Hepatocyte (in vitro differentiated cells): ENCODE measurements at places on chromosomes 6 and 20. TPM values are rescaled to one million over a fixed set of nuclear protein-coding genes. Genes with fewer than 3 reads are reported as not detected.
A peak's percentile ranks its signal among the peaks of the same experiment; 100 is the strongest.

Gene TRIM31
- 5.0 and 10.1 TPM in 2 replicates for polyA plus RNA-seq

- no peaks in the 10 kb centered on the region for H3K36me3 ChIP-seq
- peak; percentile 92 for DNase-seq
- no peaks in the 10 kb centered on the region for H3K27me3 ChIP-seq
- H3K4me1 ChIP-seq: peaks cover 36% of the 10 kb centered on the region
- H3K27ac ChIP-seq: peak overlapping the region; percentile 95
Measured at GRCh38 chr20:54067606-54068174, 2.7 kb downstream of the BCAS1 start.

Gene OR12D3
- not detected in 2 replicates for polyA plus RNA-seq

Gene GLP1R
- not detected in 2 replicates for polyA plus RNA-seq

GRCh38 chr20:57369596-57369995 lies 18.5 kb downstream of the RAE1 start:
- H3K27me3 ChIP-seq: no peaks in the 10 kb centered on the region
- no peaks in the 10 kb centered on the region for H3K36me3 ChIP-seq
- H3K27ac ChIP-seq: no peak overlapping the region
- DNase-seq: no peak

Gene ESF1
- polyA plus RNA-seq: 6.8 and 8.7 TPM in 2 replicates

DNA sequence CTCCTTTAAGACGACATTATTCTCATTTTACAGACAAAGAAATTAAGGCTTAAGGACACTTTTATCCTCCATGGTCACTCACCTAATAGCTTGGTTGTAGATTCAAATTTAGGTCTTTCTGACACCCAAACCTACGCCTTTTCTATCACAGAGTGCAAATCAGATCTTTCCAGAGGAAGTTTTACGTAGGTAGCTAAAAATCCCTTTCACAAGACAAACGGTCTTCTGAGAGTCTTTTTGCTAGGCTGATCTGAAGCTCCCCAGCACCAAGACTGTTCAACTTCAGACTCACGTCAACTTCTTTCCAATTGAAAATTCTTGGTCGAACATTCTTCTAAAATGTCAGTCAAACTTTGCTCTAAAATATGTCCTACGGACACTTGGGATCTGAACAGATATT lies 46.5 kb downstream of the BLOC1S5 start:
- DNase-seq: no peak
- H3K27ac ChIP-seq: no peak overlapping the region
- no peak overlapping the region for H3K4me3 ChIP-seq
- no peaks in the 10 kb centered on the region for H3K4me1 ChIP-seq

- no peak overlapping the region for H3K4me3 ChIP-seq
- no peaks in the 10 kb centered on the region for H3K4me1 ChIP-seq
- H3K27ac ChIP-seq: no peak overlapping the region
- no peaks in the 10 kb centered on the region for H3K36me3 ChIP-seq
- no peaks in the 10 kb centered on the region for H3K27me3 ChIP-seq
Measured at GRCh38 chr6:69801225-69801624, 4.4 kb upstream of the LMBRD1 start.

Gene HCK
- 0.54 and 0.90 TPM in 2 replicates for polyA plus RNA-seq

DNA sequence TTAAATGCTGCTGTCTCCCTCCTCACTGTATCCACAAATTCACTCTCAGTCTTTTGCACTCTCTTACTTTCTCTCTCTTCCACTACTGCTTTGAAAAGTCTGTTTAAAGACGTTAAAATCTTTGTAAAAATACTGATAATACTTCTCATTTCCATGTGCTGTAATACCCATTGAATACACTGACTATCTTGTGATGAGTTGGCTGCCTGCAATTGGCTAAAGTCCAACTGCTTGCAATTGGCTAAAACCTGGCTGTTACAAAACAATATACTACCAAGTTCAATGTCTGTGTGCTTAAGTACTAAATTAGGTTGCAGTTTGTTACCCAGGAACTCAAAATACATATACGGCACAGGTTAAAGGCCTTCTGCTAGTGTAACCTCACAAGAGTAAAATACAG lies 264.8 kb downstream of the THBS2 start:
- peaks cover 6% of the 10 kb centered on the region for H3K4me1 ChIP-seq
- no peaks in the 10 kb centered on the region for H3K27me3 ChIP-seq
- no peak overlapping the region for H3K4me3 ChIP-seq
- no peaks in the 10 kb centered on the region for H3K36me3 ChIP-seq

DNA sequence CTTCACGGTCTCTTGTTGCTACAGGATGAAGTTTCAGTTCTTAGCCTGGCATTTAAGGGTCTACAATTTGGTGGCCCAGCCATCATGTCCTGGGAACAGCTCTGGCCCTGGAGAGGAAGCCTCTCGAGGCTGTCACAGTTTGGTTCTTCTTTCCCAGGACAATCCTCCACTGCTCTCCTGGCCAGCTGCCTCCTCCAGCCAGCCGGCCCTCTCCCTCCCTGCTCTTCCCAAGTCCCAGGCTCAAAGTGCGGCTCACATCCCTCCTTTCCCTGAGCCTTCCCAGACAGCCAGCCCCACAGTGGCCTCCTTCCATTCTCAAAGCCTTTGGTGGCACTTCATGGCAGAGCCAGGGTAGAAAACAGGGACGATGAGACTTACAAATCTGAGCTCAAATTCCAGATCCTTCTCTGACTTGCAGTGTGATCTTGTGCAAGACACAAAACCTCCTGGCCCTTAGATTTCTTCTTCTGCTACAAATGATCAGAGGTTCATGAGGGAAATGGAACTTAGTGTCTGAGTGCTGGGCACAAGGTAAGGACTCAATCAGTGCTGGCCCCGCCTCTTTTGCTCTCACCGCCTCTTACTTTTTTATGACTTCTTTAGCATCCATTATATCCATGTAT lies 223.8 kb upstream of the ECI2 start:
- no peaks in the 10 kb centered on the region for H3K36me3 ChIP-seq
- no peaks in the 10 kb centered on the region for H3K27me3 ChIP-seq
- peak overlapping the region; percentile 89 for H3K27ac ChIP-seq
- DNase-seq: no peak
- peaks cover 19% of the 10 kb centered on the region for H3K4me1 ChIP-seq

- no peak overlapping the region for H3K4me3 ChIP-seq
- H3K4me1 ChIP-seq: no peaks in the 10 kb centered on the region
- no peaks in the 10 kb centered on the region for H3K36me3 ChIP-seq
- H3K27ac ChIP-seq: no peak overlapping the region
Measured at GRCh38 chr6:122681705-122682104, 71.5 kb downstream of the PKIB start.

DNA sequence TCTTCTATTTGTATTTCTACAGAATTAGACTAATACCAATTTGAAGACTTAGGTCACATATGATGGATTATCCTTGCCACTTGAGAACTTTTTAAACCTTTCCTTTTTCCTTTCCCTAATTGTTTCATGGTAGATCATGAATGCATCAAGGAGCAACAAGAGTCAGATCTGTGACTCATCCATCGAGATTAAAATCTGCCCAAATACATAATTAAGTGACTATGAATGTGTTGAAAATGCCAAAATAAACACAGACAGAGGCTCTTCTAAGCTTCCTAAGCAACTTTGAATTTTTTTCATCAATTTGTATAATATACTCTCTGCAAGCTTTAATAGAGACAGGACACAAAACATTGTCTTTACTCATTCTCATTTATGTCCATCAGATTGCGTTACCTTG lies 23.5 kb upstream of the HTR1E start:
- no peaks in the 10 kb centered on the region for H3K27me3 ChIP-seq
- DNase-seq: no peak
- no peak overlapping the region for H3K4me3 ChIP-seq
- no peak overlapping the region for H3K27ac ChIP-seq
- H3K36me3 ChIP-seq: no peaks in the 10 kb centered on the region

- H3K27me3 ChIP-seq: no peaks in the 10 kb centered on the region
- no peak for DNase-seq
- H3K27ac ChIP-seq: peak overlapping the region; percentile 50
- no peak overlapping the region for H3K4me3 ChIP-seq
- no peaks in the 10 kb centered on the region for H3K36me3 ChIP-seq
Measured at GRCh38 chr6:13846841-13847240, 32.5 kb upstream of the MCUR1 start.

Gene PMEPA1
- 34.1 and 40.3 TPM in 2 replicates for polyA plus RNA-seq

Gene ZC3H12D
- polyA plus RNA-seq: 0.06 and 0.44 TPM in 2 replicates

Gene PLEKHG1
- 5.6 and 6.3 TPM in 2 replicates for polyA plus RNA-seq

- no peaks in the 10 kb centered on the region for H3K27me3 ChIP-seq
- H3K36me3 ChIP-seq: no peaks in the 10 kb centered on the region
- no peak overlapping the region for H3K4me3 ChIP-seq
Measured at GRCh38 chr6:48626421-48626820, 515.4 kb upstream of the PTCHD4 start.
